WTC11 (cell line): ENCODE measurements at places on chromosomes 7 and 10. TPM values are rescaled to one million over a fixed set of nuclear protein-coding genes. Genes with fewer than 3 reads are reported as not detected.

DNA sequence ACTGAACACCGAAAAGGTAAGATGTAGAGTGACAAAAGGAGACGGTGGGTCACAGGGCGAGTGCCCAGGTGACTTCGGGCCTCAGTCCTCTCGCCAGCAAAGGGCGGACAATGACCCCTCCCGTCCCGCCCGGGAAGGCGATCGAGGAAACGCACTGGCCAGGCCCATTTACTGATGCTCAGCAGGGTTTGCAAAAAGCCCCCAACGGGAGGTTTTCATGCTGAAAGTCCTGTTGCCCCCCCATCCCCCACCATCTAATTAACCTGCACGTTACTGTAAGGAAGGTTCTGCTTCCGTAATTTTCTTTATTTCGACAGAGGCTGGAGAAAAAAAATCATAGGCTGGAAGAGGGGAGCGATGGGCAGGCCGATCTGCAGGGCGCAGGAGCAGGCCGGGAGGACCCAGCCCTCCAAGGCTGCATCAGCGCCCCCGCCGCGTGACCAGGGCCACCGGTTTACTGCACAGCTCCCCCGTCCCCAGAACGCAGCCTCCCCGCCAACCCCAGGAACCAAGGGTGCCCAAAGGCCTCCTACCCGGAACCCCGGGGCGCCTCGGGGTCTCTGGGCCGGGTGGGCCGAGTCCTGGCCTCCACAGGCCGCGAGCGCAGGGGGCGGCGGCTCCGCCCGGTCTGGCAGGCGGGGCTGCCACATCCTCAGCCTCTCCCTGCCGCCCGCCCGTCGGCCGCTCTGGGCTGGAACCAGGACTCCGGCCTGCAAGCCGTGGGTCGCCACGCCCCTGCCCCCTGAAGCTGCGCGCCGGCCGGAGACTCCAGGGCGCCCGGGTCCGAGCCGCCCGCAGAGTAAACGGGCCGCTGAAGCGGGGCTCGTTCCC is 613 bp downstream of the OAT start:
- peak; percentile 59 for DNase-seq

- DNase-seq: no peak
These were observed 29.6 kb downstream of the AMZ1 start for GRCh38 chr7:2717293-2718261.

- DNase-seq: no peak
These were observed 111.6 kb upstream of the KLF14 start for GRCh38 chr7:130845581-130846085.

The NAT16 gene
- 0.32 to 0.62 TPM (median 0.39 TPM) in 3 replicates for total RNA-seq

The SPAG6 gene
- total RNA-seq: 0.30 to 0.74 TPM in 2 of 3 replicates, not detected in the other

- DNase-seq: peak; percentile 35
These were observed 293.3 kb upstream of the KLF14 start for GRCh38 chr7:131027287-131027773.

DNA sequence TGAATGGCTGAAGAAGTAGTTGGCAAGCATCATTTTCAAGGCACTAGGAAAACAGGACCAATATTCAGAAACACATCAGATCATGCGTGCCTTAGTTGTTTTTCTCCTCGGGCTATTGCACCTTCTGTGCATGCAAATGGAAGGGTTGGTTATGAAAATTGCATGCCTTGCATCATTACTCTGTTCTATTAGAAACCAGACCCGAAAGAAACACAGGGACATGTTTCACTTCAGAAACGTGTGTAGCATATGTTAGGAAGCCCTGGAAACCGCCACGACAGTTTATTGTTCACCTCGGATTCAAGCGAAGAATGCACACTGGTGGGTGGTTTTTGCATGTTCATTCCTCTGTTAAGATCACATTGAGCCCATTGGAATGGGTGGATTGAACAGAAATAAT is 214.7 kb downstream of the FRMD4A start:
- DNase-seq: no peak

DNA sequence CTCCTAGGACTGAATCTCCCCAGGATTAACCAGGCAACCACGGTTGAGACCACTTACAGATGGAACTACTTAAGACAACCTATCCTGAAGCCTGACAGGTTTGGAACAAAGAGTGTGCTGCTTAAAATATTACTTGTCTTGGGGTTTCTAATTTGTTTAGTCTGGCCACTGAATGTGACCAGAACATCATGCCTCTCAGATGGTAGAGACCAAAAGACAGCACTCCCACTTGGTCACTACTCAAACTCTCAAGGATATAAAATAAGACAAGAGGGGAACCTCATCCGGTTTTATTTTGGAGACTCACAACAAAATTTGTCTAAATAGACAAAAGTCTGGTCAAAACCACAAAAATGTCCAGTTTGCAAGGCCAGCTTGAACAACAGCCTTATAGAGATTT is 15.3 kb downstream of the MRPL32 start:
- DNase-seq: no peak

DNA sequence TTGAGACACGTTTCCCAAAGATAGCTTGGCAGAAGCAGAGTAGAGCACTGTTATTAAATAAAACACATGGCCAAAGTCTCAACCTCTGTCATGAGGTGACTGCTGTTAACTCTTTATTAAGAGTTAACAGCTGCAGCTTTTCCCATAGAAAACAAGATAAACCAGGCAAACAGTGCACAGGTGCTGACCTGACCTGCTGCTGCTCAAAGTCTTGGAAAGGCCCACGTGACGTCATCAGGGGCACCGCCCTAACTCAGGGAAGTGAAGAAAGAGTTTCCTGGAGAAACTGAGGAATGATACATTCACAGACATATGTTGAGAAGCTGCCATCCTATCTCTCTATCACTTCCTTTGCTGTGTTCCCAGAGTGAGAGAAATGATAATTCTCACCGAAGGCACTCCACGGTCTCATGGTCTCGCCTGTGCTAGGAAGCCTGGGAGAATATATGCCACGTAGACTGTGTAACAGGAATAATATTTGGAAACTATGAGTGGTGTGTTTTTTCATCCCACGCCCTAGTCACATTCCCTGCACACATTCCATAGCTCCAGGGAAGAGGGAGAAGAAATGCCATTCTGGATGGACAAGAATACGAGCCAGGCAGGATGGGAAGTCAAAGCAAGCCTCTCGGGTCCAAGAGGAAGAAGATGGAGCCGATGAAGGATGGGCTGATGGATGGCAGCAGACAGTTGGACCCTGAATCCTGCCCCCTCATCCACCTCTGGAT is 146.2 kb upstream of the NFE2L3 start:
- DNase-seq: no peak

DNA sequence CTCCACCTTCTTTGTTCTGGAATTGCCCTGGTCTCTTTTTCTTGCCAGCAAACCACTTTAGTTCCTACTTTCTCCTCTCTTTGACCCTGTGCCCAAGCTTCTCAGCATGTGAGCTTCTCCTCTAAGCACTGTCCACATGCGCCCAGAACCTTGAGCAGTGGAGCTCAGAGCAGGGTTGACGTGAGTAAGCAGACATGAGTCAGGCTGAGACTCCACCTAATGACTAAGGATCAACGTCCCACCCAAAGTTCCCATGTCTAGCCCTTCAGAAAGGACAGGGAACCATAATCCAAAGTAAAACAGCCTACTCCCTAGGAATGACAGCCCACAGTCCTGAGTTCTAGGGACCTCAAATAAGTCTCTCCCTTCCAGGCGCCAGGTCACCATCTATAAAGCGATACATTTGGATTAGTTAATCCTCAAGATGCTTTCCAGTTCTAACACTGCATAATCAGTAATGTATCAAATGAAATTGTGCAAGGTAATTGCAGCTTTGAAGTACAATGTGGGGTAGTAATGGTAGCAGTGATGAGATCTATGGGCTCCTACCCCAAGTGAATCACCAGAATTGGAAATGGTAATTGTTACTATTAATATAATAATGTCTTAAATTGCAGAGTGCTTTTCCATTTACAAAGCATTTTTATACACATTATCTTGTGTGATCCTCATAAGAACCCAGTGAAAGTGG is 44.5 kb downstream of the KCNMA1 start:
- no peak for DNase-seq

- no peak for DNase-seq
These were observed 41.4 kb downstream of the PWWP2B start for GRCh38 chr10:132438091-132439024.

DNA sequence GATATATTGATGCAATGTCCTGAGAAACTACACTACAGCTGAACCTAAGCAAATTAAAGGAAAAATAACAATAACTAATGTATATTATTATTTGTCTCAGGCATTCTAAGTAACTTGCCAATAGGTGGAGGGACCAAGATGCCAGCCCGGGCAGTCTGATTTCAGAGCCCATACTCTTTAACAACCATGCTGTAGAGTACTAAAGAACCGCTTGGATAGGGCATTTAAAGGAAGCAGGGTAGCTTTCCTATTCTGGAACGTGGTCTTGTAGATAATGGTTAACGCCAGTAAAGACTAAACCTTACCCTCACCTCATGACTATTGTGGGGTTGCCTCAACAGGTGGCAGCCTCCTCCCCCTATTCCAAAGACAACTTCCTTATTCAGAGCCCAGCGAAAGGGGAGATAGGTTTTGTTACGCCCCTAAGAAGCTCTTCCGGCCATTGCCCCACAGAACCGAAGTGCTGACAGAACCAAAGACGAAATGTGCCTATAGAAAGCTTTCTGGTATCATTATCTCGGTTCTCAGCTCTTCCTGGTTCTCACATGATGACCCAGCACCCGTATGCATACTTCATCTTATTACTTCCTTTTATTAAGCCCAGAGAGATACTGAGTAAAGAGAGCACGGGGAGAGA is 707 bp upstream of the C1GALT1 start:
- DNase-seq: peak; percentile 30

GRCh38 chr7:122970740-122971725 is 24.5 kb downstream of the TAS2R16 start:
- no peak for DNase-seq

DNA sequence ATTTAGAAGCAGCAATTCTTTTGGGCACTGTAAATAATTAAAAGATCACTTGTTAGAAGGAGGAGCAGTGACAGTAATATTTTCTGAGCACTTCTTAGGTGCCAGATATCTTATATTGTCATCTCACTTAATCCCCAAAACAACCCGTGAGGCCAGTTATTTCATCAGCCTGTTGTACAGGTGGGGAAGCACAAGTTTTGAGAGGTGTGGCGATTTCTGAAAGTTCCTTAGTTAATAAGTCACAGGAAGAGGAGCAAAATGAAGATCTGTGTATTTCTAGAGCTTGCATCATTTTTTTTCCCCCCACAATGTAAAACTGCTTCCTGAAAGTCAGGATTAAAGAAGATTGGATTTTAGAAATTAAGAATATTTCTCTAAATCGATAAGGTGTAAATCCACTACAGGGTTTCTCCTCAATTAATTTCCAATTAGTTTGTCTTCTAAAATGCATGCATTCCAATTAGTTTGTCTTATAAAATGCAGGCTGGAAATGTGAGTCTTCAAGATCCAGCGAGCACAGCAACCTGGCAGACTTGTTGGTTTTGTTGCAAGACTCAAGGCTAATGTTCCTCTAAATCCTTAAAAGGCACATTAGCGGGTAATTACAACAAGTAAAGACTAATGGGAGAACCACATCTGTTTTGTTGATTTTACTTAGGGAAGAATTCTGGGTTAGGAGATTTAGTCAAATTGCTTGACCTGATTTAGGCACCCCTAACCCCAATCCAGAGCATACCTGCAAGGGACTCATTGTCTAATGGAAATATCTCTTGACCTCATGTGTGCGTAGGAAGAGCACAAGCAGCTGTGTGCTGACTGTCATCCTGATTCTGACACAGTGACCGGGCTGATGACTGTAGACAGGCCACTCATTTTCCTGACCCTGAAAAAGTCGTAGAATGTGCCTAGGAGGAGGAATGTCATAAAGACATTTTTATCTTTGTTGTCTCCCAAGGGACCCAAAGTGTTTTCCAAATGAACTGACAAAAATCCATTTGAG is 272.0 kb downstream of the BAMBI start:
- DNase-seq: no peak

The NFE2L3 gene
- 66.8 to 68.6 TPM (median 68.5 TPM) in 3 replicates for total RNA-seq

The CCDC3 gene
- 2.1 to 3.5 TPM (median 2.7 TPM) in 3 replicates for total RNA-seq

The SRRM3 gene
- total RNA-seq: 17.7 to 24.6 TPM (median 20.7 TPM) in 3 replicates

The IGFBP3 gene
- total RNA-seq: 2.9 to 4.9 TPM (median 4.3 TPM) in 3 replicates

The PPP3CB gene
- 30.0 to 34.4 TPM (median 32.9 TPM) in 3 replicates for total RNA-seq

DNA sequence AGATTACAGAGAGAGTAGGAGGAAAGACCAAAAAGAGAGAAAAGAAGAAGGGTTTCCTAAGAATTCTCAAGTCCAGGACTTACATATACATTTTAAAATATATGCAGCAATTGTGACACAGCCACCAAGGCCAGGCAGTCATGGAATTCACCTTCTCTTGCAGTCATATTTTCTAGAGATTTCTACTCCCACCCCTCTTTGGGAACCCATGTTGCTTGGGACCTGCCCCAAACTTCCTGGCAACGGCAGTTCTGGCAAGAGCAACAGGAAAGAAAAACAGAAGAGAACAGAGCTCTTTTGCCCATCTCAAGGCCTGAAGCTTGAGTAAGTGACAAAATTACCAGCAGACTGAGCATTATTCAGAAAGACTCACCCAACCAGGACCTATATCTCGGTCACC is 128.3 kb upstream of the ASAH2 start:
- no peak for DNase-seq

DNA sequence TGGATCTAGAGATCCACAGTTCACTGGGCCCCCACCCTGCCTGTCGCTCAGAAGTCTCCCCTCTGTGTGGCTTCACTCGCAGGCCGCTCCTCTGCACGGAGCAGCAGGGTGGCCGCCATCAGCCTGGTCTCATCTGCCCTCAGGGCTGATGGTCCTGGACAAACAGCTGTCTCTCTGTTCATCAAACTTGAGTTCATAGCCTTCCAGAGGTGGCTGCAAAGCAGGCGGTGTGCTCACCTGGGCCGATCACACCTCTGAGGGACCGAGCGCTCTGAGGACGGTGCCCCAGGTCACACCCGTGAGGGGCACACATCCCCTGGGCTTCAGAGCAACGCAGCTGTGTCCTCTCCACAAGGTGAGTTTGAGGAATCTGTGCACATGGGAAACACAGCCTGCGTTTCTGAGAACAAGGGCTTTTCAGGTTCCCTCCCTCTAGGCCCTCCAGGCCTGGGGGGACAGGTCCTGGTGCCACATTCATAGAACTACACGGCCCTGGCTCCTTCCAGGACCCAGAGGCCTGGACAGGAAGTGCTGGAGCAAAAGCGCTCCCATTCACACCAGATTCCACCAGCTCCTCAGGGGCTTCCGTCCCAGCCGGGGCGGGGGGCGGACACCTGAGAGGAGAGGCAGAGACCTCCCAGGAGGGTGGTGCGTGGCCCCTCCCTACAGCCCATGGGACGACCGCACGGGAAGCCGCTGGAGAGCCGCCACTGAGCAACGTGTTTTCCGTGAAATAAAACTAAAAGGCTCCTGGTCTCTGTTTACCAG is 31.2 kb upstream of the FAM20C start:
- no peak for DNase-seq

The STEAP1B gene
- total RNA-seq: 5.4 to 6.3 TPM (median 5.5 TPM) in 3 replicates

DNA sequence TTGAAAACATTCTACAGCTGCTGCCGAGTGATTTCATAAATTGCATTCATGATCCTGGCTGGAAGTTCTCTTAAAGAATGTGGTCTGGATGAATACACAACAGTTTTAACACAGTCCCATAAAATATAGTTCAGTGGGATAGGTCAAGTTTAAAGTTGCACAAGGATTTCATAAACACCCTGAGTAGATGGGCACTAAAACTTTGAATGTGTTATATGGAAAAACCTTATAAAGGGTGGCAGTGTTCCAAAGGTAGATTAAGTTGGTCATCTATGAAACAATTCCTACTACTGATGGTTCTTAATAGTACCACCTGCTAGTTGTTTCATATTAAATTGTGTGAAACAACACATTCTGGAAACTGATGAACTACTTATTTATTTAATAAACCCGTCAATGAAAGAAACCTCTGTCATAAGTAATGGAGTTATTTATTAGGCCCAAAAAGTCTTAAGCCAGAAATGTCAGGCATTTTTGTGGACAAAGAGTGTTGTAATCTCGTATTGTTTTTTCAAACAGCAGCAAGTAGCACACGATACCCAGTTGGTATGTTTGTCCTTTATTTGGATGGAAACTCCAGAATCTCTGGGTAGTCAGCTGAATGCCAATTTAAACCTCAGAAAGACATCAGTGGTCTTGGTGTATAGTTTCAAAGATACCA is 14.3 kb upstream of the RPA3 start:
- no peak for DNase-seq
